ENCODE measurements at places on chromosomes 3 and 15. TPM values are rescaled to one million over a fixed set of nuclear protein-coding genes. Genes with fewer than 3 reads are reported as not detected.

The WDR93 gene
- total RNA-seq = not detected

DNA sequence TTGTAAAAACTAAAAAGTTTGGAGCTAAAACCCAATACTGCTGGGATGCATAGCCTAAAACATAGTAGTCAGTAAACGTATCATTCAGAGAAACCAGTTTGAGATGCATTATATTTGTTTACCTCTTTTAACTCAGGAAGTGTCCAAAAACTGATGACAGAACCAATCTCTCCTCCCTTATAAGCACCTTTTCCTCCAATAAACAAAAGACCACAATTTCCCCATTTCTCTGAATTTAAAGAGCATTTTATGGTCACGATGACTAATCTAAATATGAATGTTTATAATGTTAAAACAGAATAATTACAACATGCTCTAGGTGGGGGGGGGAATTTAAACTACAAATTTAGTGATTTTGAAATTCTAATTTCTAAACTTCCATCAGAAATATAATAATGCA is 58.5 kb downstream of the CEP63 start:
- no peak for DNase-seq

GRCh38 chr15:79948761-79949160 is 22.2 kb downstream of the BCL2A1 start:
- DNase-seq = no peak

The EIF4A2 gene
- 571 TPM for total RNA-seq

DNA sequence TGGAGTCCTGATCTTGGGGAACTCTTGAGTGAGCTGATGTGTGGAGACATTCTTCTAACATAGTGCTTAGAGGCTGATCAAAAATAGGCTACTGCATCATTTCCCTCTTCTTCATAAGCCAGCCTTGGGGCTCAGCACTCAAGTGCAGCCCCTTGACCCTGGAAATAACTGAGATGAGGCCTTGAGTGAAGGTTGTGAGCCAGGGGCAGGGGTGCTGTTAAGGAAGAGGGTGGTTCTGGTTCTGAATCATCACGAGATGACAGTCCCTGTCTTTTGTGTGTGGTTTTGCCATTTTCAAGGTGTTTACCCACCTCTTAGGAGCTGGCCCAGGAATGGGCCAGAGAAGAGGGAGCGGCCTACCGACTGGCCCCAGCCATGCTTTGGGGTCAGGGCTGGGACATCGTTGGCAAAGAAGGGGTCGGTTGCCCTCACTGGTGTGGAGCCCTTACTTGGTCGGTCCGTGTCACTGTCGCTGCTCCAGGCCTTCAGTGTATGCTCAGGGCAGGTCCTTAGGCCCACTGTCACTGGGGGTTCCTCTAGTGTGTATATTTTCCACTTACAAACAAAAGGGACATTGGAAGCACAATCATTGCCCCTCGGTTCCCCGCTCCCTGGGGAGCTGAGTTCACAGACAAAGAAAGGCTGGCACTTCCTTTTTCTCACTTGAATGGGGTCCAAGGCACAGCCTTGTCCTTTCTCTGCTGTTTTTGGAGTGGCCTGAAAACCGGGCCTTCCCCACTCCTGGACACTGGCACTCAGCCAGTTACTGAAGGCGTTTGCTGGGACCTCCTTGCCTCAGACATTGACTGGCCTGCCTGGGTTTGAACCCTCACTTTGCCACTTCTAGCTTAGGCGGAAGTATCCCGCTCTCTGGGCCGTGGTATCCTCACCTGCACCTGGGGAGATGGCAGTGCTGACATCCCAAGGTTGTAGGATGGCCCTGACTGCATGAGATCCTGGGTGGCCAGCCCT is 46.6 kb downstream of the SLC6A6 start:
- DNase-seq = no peak

The SERPINI2 gene
- total RNA-seq = not detected

- no peak for DNase-seq
These were observed 655.0 kb downstream of the EPHA3 start for GRCh38 chr3:89762405-89762804.

The LRRIQ4 gene
- total RNA-seq = not detected

The GJD2 gene
- total RNA-seq = not detected

- DNase-seq = no peak
These were observed 351.4 kb downstream of the CNTN6 start for GRCh38 chr3:1444195-1444594.

The CHAC1 gene
- 3.7 TPM for total RNA-seq

DNA sequence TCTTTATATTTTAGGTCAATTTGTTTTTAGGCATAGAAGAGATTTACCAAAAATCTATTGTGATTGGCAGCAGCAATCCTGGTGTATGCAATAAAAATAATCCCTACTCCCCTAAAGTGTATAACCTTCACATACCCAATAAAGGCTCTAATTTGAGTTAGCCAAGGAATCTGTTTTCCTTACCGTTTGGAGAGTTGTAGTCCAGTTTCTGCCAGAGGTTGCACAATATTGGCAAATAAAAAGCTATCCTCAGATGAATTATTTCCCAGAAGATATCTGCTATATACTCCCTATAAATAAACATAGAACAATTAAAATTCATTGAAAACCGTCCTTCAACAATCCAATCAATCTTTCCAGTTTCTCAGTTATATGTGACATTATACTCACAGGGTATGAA is 31.1 kb downstream of the ACKR4 start:
- no peak for DNase-seq

- DNase-seq = no peak
These were observed 338.9 kb upstream of the GBE1 start for GRCh38 chr3:82100378-82100777.

- no peak for DNase-seq
These were observed 63.9 kb downstream of the BOC start for GRCh38 chr3:113275258-113275556.

The IP6K1 gene
- total RNA-seq = 16.1 TPM

- no peak for DNase-seq
These were observed 6.6 kb downstream of the OSBPL10 start for GRCh38 chr3:31974471-31974870.

DNA sequence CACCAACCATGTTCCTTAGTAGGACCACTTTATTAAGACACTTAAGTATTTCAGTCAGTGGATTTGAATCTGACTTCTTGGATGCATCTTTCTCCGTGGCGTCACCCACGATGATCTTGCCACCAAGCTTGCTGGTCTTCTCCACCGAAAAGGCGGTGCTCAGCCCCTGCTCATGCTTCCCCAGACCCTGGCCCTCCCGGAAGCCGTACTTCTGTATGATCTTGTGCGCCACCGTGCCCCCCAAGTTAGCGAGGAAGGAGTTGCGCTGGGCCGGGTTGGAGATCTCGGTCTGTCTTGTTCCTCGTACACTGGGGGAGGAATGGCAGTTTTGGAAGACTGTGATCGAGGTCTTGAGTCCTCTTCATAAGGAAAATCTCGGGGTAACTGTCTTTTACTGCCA is 213.4 kb upstream of the NANOGP8 start:
- DNase-seq = no peak

DNA sequence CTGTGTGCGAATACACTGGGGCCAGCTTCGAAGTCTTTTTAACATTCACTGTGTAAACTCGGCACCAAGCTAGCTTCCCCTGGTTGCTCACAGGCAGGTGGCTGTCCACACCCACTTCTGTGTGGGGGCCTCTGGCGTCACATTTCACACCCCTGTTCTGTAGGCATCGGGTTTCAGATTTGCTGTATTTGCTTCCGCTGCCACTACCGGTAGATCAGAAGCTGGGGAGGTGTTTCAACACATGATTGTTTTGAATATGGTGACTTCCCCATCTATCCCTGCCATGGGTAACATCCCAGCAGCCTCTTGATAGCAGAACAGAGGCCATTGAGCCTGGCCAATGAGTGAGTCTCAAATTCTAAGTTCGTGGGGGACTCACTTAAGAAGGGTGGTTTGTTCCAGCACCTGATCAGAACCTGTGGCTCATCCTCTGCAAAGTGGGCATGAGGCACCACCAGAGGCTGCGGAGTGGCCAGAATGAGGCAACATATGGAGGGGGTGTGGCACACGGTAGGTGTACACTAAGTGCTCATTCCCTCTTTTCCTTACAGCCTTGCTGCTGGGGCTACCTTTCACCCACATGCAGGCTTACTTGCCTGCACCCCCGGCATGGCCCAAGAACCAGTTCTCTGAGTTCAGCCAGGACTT is 61.5 kb downstream of the IQSEC1 start:
- DNase-seq = peak; percentile 66

DNA sequence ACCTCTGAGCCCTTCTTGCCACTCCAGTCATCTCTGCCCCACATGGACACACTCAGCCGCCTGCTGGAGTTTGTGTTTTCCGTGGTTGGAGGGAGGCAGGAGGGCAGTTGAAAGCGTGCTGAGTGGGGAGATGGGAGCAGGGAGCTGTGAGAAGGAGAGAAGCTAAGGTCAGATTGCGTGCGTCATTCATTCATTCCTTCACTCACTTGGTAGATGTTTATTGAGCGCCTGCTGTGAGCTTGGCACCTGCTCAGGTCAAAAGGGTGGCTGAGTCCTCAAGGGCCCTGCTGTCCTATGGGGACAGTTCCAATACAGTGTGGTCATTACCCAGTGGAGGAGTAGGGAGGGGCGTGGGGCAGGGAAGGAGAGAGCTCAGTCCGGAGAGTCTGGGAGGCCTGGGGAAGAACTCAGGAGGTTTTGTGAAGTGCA is 23.5 kb downstream of the LIMD1 start:
- DNase-seq = no peak

The GOLGA8R gene
- 1.8 TPM for total RNA-seq

- DNase-seq = peak; percentile 76
These were observed 8.8 kb downstream of the STOML1 start for GRCh38 chr15:73983211-73983727.

GRCh38 chr15:85598718-85599398 is 195.9 kb downstream of the KLHL25 start:
- no peak for DNase-seq

DNA sequence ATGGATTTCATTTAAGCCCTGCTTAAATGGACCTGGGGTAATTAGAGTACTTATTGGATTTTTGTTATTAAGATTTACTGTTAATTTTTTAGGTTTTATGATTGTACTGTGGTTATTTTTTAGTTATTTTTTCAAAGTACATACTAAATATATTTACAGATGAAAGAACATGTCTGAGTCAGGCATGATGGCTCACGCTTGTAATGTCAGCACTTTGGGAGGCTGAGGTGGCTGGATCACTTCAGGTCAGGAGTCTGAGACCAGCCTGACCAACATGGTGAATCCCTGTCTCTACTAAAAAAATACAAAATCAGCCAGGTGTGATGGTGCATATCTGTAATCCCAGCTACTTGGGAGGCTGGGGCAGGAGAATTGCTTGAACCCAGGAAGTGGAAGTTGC is 16.2 kb upstream of the RPL24 start:
- DNase-seq = no peak

GRCh38 chr15:31274496-31275330 is 51.9 kb upstream of the KLF13 start:
- peak; percentile 41 for DNase-seq
